ENCODE measurements at places on chromosomes 3 and 15.

DNA sequence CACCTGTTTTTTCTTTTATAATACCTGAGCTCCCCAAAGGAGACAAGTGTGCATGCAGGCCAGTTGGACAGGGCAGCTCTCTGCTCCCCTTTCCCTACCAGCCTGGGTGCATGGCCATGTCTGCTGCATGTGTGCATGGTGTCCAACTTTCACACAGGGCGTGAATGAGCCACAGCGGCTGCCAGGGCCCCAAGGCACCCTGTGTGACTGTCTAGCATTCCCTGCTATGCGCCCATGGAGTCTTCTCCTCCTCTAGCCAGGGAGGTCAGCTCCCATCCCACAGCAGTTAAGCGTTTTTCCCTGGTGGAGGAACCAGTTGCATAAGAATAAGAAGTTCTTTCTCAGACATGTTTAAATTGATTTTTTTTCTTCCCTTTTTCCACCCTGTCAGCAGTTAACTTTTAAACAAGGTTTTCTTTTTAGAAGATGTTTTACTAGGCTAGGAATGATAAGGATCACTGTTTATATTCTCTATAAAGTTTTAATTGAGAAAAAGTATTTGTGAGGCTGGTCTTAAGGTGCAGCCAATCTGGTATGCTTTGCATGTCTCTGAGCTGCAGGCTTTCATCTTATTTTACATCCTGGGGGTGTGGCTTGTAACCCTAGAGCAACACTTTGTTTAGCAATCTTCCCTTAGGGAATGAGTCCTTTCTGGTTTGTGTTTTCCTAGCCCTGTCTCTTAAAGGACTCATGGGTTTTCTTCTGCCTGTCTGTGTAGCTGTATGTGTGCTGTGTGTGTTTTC, 20.5 kb upstream of the OR5H1 start:
- no peak for DNase-seq

DNA sequence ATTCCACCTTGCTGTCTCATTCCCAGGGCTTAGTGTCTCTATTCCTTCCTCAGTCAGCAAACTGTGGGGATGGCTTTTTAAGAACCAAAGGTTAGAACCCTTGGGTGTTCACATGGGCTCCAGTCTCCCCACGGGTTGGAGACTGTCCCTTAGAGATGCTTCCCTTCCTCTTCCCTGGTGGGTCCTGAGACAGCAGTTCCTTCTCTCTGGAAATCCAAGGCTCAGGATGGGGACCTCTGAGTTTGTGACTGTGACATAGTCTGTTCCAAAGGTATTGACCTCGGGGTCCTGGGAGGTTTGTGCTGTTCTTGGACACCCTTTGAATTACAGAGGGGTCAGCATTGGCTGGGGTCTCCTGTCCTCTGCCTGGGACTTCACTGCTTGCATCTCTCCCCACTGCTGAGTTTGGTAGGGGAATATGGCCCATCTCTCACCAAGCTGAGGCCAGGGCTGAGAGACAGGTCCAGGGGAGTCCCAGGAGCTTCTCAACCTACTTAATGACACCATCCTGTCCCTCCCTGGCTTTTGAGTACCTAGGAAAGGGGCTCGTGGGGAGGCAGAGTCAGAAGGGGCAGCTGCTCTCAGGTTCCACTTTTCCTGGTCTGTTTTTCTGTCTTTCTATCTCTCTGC, 1.5 kb downstream of the GRM2 start:
- no peak for DNase-seq

- no peak for DNase-seq
Measured at GRCh38 chr15:77138167-77138522, 67.2 kb upstream of the TSPAN3 start.

DNA sequence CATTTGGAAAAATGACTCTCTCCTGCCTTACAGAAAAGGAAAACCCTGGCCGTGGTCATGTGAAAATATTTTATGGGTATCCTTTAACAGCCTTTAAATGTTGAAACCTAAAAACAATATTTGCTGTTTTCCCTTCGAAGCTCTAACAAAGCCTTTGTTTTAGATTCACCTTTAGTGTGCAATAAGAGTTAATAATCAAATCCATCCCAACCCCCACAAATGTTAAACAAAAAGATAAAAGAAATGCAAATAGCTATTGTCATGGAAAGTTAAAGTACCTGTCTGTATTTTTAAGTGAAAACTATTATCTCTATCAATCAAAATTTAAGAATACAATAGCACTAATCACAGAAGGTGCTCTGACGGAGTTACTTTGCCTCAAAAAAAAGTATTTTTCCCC, 279.3 kb downstream of the FOXP1 start:
- no peak for DNase-seq

DNA sequence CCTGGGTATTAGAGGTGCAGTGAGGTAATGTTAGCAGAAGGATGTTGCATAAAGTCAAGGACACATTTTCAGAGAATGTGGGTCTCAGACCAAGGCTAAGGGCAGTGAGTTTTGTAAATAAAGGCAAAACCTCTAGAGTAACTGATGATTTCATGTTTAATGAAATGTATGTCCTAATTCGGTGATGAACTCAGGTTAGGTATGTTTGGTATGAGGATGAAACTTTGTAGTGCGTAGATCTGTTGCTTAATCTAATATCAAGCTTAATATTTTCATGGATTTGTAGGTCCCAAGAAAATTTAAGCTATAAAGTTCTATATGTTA, 3.6 kb downstream of the USP50 start:
- no peak for DNase-seq

GRCh38 chr3:97464035-97464434, 300.5 kb upstream of the ARL6 start:
- DNase-seq = no peak

DNA sequence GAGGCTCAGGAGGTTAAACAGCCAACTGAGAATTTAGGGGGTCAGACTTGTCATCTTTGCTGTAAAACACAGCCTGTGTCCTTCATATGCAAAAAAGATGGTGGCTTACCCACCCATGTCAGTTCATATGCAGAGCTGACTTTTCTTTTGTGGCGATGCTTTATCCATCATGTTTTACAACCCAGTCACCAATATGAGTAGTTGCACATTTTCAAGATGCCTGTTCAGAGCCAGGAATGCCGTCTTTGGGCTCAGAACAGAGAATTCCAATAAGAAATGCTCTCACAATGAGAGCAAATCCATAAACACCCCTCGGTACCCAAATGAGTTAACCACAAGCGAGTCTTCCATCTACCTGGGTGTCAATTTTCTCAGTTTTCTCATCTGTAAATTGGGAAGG, 83.6 kb downstream of the TIGIT start:
- DNase-seq = no peak

GRCh38 chr15:96428742-96429141, 98.2 kb downstream of the NR2F2 start:
- DNase-seq = no peak

- DNase-seq = no peak
Measured at GRCh38 chr3:107634099-107634489, 111.3 kb downstream of the BBX start.

DNA sequence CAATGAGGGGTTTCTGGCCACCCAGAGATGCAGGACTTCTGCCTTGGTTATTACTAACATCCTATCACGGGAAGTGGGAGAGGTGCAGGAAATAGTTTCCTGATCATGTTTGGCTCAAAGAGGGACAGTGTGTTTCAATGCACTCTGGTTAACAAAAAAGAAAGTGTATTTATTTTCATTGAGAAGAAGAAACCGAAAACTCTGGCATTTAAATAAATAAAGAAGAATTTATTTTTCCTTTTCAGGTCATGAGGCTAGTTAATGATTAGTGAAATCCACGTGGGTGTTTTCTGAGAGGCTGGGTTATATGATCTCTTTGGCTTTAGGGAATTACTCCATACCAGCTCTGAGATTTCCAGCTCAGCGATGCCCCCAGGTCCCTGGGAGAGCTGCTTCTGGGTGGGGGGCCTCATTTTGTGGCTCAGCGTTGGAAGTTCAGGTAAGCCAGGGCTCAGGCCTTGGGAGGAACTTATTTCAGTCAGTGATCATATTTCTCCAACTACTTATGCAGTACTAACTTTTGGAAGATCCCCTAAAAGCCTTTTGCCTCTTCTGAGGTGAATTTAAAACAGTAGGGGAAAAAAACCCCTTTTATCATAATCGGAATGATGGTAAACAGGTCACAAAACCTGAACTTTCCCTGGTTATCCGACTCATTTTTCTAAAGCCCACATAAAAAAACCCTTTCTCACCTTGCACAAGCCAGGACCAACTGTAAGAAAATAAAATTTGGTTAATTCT, at the start of gene PLA1A:
TSS of gene PLA1A (plus strand) at position 338 of the 741 bp plus-strand sequence. CDS start at position 367, 29 bp downstream.
- DNase-seq = no peak

GRCh38 chr3:9100513-9100894, 137.2 kb upstream of the RAD18 start:
- DNase-seq = no peak

DNA sequence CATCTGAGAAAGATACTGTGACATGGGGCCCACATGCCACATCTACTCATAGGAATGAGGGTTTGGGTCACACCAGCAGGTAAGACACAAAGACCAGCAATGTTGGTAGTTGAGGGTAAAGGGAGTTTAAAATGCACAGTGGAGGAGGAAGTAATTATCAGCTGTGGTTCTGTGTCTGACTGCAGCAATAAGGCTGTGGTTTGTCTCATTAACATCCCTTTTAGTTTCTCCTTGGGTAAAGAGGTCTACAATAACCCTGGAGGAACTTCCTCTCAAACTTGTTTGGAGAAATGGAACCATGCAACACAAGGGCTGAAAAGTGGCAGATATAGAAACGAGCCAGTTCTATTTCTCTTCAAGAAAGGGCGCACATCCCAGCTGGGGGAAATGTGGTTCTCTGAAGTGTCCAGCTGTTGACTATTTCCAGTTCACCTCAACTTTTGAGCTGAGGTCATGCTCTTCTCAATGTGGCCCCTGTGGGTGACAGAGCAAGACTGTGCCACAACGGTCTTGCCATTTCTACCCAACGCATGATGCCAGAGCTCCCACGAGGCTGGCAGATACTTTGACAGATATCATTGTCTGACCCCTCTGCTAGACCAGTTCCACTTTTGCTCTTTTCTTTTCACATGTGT, 234.3 kb downstream of the SQOR start:
- no peak for DNase-seq

DNA sequence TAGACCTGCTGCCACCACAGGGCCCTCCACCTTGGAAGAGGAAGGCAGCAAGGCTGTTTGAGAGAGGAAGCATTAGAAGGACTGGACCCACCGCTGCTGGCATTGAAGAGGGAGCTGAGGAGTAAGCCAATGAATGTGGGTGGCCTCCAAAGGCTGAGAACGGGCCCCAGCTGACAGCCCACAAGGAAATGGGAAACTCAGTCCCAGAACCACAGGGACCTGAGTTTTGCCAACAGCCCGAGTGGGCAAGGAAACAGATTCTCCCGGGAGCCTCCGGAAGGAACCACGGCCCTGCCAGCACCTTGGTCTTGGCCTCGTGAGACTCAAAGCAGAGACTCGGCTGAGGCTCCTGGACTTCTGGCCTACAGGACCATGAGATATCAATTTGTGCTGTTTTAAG, 95.4 kb upstream of the SNRPA1 start:
- no peak for DNase-seq

GRCh38 chr3:58366699-58367098, 34.0 kb downstream of the PXK start:
- DNase-seq = no peak

DNA sequence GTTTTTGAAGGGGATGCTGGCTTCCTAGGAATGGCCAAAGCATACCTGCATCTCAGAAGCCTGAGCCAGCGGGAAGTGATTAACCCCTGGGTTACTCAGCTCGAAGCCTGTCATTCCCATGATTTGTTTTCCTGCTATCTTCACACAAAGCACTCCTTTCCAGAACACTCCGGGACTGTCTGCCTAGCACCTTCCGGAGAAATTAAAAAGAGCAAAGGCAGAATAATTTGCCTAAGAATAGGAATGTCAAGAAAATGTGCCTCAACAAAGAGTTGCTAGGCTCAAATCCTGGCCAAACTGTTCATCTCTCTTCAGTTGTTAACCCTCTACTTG, 34.1 kb downstream of the TPM1 start:
- DNase-seq = no peak

All from stimulated activated CD4-positive, alpha-beta T cell treated with anti-CD3 and anti-CD28 coated beads, Interleukin-1b, Interleukin-23, amount 100 ng/mL, for 1 hour (primary cell).